ENCODE measurements at places on chromosomes 2 and 18.

GRCh38 chr2:229235131-229235914 lies 35.8 kb downstream of the PID1 start:
- no peak for ATAC-seq

- peak; percentile 44 for ATAC-seq
Measured at GRCh38 chr18:2572171-2572569, 813 bp downstream of the NDC80 start.

DNA sequence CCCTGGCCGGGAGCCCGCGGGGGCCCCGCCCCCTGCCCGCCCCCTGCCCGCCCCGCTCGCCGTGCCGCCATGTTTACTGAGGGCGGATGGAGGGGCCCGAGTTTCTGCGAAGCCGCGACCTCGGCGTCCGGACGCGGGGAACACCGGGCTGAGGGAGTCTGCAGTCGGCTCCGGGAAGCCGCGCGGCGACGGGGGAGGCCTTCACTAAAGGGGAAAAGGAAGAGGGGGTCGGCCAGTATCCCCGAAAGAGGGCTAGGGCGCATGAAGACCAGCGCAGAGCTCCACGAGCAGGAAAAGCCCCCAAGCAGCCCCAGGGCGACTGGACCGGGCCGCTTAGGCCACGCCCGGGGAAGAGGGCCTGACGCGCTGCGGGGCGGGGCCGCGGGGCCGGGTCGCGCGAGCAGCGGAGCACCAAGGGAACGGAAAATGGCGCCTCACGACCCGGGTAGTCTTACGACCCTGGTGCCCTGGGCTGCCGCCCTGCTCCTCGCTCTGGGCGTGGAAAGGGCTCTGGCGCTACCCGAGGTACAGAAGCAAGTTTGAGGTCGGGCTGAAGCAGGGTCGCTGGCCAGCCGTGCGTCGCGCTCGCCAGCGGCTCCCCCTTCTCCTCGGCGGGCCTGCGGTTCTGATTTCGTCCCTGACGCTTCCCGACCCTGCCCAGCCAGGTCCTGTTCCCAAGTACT lies at the start of the genes ATRAID and SLC5A6:
ATRAID (plus strand) TSS at position 99 of the 683 bp plus-strand sequence; CDS start at position 427, 328 bp downstream.
SLC5A6 (minus strand) TSS at position 326 of the 683 bp plus-strand sequence. CDS start 4,618 bp downstream, outside the sequence.
- peak; percentile 92 for ATAC-seq

- ATAC-seq: no peak
Measured at GRCh38 chr18:65352186-65352585, 398.6 kb upstream of the CDH7 start.

DNA sequence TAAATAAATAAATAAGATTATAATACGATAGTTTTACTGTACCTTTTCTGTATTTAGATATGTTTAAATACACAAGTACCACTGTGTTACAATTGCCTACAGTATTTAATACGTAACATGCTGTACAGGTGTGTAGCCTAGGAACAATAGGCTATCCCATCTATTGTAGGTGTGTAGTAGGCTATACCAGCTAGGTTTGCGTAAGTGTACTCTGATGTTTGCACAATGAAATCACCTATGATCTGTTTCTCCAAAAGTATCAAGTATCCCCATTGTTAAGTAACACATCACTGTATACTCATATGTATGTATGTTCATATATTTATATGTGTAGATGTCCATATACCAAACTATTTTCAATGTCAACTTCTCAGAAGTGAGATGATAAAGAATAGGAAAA lies 118.2 kb upstream of the RND3 start:
- no peak for ATAC-seq

DNA sequence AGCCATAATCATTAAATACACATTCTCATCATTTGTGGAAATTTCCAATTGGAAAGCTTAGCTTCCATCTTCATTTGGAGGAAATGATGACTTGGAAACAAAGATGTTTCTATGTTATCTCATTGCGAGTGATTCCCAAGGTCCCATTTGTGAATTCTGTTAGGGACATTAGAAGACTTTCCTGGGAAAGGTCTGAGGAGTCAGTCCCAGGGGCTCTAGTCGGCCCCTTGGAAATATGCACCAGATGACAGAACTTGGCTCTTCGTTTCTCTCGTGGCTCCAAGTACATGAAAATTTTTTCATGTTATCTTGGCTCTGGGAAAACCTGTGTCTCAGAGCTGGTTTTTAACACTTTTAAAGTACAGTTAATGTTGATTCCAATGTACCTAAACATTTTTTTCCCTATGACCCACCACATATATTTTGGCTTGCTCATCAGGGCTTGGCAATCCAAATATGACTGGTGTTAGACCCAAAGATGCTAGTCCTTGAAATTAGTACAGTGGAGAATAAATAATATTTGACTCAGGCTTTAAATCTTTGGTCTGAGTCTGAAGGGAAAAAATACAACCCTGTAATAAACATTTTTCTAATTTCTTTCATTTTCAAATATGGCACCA lies 15.4 kb upstream of the CAVIN2 start:
- no peak for ATAC-seq

All from activated T-helper 17 cell treated with anti-CD3 and anti-CD28 coated beads, Interleukin-2, amount 50 U/mL, for 72 hours (primary cell).